ENCODE measurements at places on chromosomes 11 and 22.

GRCh38 chr22:32518848-32519247 lies 44.2 kb downstream of the FBXO7 start:
- DNase-seq: no peak

DNA sequence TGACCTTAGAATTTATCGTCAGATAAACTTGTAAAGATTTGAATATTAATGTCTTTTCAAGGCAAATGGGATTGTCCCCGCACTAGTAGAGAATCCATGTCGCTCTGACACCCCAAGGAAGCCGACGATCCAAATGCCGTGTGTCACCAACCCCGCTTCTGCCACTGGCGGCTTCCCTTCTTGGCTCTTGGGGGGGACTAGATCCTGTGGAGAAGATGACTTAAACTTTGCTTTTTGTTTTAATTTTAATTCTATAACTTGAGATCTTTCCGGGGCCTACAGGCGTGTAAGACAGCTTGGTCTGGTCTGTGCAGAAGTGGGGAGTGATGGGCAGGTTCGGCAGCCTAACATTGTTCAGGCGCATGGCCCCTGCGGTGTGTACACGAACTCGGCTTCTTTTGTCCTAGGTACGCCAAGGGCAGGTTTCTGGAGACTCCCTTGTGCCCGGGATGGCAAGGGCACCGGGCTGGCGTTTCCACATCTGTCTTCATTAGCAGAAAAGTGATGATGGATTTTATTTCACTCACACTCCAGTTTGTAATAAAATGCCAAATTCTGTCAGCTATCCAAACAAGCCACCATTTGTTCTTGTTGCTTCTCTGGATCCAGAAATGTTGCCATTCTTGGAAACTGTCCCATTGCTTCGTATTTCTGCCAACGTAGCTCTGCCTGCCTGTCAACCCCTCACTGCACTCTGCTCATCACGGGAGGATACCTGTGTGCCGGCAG lies 6.7 kb downstream of the YDJC start:
- DNase-seq: no peak

GRCh38 chr22:28480000-28480715 lies 199.5 kb downstream of the TTC28 start:
- no peak for DNase-seq

GRCh38 chr22:40534379-40535188 lies 101.9 kb downstream of the MRTFA start:
- no peak for DNase-seq

- DNase-seq: no peak
Measured at GRCh38 chr11:16977994-16978315, 36.3 kb downstream of the PLEKHA7 start.

GRCh38 chr11:88131764-88132470 lies 43.3 kb downstream of the RAB38 start:
- DNase-seq: no peak

GRCh38 chr11:63567044-63567840 lies 4.1 kb upstream of the PLAAT2 start:
- no peak for DNase-seq

Data from WERI-Rb-1 (cell line).